ENCODE measurements at places on chromosomes 2 and 18.

DNA sequence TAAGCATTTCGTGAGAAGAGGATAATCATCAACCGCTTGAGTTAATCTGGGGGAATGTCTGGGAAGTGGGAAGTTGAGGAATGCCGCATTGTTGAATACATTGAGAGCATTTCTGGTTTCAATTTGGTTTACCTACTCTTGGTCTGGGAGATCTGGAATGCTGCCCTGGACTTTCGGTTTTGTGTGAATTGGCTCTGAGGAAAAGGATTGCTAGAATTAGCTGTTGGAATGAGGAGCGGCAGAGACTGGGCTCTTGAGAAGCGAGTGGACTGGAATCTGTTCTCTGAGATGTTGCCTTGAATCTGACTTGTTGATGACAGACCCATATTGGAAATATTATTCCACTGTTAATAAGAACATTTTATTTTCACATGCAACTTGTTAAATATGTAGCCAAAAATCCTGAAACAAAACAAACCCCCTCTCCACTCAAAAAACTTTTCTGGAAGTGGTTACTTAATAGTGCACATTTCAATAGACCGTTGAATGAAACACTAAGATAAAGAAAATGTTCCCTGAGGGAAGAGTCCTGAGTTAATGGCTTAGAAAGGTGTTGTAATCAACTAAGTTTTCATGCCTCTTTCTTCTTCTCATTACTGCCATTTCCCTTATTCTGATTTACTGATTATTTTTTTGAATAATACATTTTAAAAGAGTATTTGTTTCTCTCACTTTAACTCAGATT is 50.8 kb downstream of the PTPRM start:
- DNase-seq: no peak

DNA sequence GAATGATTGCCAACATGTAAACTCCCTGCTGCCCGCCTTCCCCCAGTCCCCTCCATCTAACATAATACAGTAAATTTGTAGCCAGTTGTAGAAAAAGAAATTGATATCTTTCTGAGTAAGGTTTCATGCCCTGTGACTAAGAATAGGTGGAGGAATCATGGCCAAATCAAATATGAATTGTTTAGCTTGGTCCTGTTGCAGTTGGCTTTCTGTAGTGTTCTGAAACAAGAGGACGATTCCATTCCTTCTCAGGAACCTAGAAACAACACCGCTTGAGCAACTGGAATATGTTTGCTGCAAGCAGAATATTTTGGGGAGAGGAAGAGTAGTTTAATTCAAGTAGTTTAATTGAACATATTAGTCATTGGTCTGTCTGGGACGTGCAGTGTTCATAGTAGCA is 7.0 kb upstream of the DRC1 start:
- no peak for DNase-seq

GRCh38 chr2:53863538-53864227 is 3.9 kb upstream of the GPR75 start:
- no peak for DNase-seq

- no peak for DNase-seq
Observed at GRCh38 chr2:96315400-96316071, 9.6 kb upstream of the ITPRIPL1 start.

GRCh38 chr2:28558918-28559317 is 63.1 kb downstream of the PLB1 start:
- DNase-seq: no peak

DNA sequence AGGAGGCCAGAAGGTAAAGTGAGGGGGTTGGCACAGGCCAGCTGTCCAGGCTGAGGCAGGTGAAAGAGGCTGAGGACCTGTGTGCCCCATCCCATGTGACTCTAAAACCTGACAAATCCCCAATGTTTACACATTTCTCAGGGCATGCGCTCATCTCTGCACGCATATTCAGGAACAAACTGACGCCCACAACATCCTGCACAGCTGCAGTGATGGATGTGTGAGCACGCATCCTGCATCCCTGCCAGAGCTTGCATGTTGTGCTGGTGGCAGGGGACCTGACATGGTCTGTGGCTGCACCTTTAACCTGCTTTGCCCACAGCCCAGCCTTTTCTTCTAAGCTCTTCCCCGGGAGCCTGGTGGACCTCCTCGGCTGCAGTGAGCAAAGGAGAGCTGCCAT is 83.1 kb downstream of the FBXO15 start:
- DNase-seq: no peak

GRCh38 chr18:56402872-56403516 is 235.4 kb downstream of the TXNL1 start:
- DNase-seq: no peak

GRCh38 chr2:17962876-17963275 is 84.4 kb downstream of the KCNS3 start:
- DNase-seq: no peak

GRCh38 chr2:69171116-69171896 is 158.3 kb downstream of the ANTXR1 start:
- DNase-seq: no peak

- DNase-seq: no peak
Observed at GRCh38 chr2:52345082-52345481, 1313.2 kb upstream of the NRXN1 start.

GRCh38 chr2:173290046-173290445 is 64.6 kb upstream of the CDCA7 start:
- no peak for DNase-seq
